ENCODE measurements at places on chromosomes 1 and 21. TPM values are rescaled to one million over a fixed set of nuclear protein-coding genes. Genes with fewer than 3 reads are reported as not detected.

DNA sequence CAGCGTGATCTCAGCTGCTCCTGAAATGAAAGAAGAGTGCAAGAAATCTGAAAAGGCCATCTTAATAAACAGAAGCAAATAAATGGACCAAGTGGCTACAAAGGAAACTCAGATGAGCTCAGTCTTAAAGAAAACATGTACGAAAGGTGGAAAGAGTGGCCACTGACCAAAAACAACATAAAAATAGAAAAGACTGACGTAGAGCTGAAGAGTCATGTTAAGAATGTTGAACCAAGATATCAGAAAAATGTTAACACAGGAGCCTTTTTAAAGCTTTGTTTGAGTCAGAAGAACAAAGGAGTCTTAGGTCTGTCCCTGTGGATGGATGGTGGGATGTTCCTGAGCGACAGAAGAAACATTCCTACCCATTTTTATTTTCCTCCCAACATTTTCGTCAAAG is 30.8 kb upstream of the ZNF648 start:
- DNase-seq: no peak
- H3K4me1 ChIP-seq: peaks cover 10% of the 10 kb centered on the region
- no peak overlapping the region for H3K4me3 ChIP-seq
- H3K27me3 ChIP-seq: peaks cover 2% of the 10 kb centered on the region
- no peak overlapping the region for H3K27ac ChIP-seq

The LMX1A gene
- not detected for total RNA-seq

GRCh38 chr1:20678599-20678998 is 17.4 kb upstream of the DDOST start:
- peaks cover 18% of the 10 kb centered on the region for H3K27me3 ChIP-seq
- peak; percentile 41 for DNase-seq
- peaks cover 7% of the 10 kb centered on the region for H3K4me1 ChIP-seq
- H3K4me3 ChIP-seq: no peak overlapping the region
- H3K36me3 ChIP-seq: peaks cover 4% of the 10 kb centered on the region

DNA sequence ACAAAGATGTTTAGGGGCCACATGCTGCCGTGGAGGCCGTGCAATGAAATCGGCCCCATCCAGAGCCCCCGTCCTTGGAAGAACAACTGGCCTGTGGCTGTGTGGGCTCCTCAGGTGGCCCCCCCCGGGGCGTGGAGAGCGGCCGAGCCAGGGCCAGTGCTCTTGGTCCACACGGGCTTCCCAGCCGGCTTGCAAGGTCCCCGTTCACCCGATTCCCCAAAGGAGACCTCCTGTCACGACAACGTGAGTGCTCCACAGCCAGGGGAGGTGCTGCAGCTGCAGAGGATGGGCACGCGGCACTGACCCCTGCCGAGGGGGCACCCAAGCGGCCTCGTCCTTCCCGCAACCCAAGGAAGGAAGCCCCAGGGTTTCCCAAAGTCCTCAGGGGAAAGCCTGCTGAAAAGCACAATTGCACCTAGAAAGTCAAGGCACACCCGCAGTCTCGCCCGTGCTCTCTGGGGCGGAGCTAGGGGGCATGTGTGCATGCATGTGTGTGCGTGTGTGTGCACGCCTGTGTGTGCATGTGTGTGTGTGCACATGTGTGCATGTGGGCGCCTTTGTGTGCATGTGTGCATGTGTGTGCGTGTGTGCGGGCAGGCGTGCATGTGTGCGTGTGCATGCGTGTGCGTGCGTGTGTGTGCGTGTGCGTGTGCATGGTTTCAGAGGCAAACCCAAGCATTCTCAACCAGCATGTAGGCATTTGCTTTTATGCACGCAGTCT is 48.2 kb downstream of the SLX9 start:
- no peaks in the 10 kb centered on the region for H3K36me3 ChIP-seq
- H3K4me1 ChIP-seq: no peaks in the 10 kb centered on the region
- H3K27ac ChIP-seq: no peak overlapping the region
- DNase-seq: no peak
- no peak overlapping the region for H3K4me3 ChIP-seq

The DMBX1 gene
- 0.09 TPM for total RNA-seq

The CD1D gene
- not detected for total RNA-seq

The HSPA6 gene
- total RNA-seq: 0.45 TPM

- H3K27ac ChIP-seq: no peak overlapping the region
- no peaks in the 10 kb centered on the region for H3K27me3 ChIP-seq
- H3K36me3 ChIP-seq: no peaks in the 10 kb centered on the region
- DNase-seq: no peak
These were observed 49.6 kb downstream of the TNFRSF8 start for GRCh38 chr1:12112711-12113161.

DNA sequence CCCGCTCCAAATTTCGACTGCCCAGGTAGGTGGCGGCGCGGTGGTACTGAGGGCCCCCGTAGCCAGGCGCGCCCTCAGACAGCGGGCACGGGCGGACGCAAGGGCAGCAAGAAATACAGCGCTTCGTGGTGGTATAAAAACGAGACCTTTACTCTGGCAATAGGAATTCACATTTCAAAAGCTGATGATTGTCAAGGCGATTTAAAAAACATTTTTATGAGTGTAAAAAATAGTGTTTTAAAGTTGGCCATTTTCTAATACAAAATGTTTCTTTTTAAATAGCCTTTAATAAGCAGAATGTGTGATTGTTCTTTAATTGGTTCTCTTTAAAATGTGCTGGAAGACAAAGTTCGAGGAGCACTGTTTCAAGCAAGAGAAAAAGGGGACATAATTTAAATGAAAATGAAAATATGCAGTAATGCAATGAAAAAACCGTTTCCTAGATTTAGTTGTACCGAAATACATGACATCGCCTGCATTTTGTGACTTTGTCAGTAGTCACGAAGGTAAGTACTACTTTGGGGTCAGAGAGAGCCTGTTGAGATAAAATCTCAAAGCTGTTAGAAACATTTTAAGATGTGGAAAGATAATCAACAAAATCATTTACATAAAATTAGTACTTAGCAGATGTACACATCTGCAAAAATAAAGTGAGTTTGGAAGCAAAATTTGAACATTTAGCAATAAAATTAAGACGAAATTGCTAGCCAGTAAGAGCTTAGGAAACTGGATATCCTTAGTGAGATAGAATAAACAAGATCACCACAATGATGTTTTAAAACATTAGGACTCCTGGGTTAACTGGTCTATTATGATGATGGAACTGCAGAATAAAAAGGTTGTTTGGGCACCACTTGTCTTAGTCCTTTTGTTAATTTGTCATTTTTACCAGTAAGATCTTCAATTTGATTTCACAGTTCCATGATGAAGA is 1.1 kb upstream of the PSMG1 start:
- DNase-seq: no peak
- no peaks in the 10 kb centered on the region for H3K27me3 ChIP-seq
- peak overlapping the region; percentile 95 for H3K27ac ChIP-seq
- peaks cover 22% of the 10 kb centered on the region for H3K36me3 ChIP-seq

- no peaks in the 10 kb centered on the region for H3K36me3 ChIP-seq
- DNase-seq: peak; percentile 27
- no peak overlapping the region for H3K4me3 ChIP-seq
- H3K27ac ChIP-seq: no peak overlapping the region
- H3K4me1 ChIP-seq: peaks cover 36% of the 10 kb centered on the region
- peaks cover 45% of the 10 kb centered on the region for H3K27me3 ChIP-seq
These were observed 7.0 kb upstream of the ATF3 start for GRCh38 chr1:212601524-212601923.

DNA sequence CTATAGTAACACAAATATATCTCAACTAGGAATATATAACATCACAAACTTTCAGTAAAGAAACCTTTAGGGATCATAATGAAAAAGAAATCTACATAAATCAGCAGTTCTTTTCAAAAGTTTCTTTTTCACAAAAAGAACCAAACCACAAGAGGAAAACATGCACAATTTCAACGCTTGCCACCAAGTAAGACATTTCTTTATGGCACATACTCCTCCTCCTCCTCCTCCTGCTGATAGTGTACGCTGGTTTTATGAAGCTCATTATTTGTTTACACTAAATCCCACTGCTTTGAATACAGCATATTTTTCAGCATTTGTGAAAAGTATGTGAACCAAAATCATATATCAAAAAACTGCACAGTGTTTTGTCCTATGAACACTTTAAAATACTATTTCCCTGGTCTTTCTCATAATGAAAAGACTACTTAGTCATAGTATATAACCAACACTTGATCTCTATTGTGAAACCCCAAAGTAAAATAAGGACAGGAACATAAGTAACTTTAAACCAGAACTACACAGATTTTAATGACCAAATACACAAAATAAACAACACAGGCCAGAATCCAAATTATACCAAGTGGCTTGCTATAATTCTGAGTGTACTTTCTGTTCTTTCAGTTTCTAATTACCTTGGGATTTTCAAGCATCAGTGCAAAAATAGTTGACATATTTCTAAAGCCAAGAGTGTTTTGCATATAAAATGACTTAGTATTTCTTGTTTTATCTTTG is 184.2 kb downstream of the EIF4G3 start:
- no peak overlapping the region for H3K4me3 ChIP-seq
- peaks cover 21% of the 10 kb centered on the region for H3K4me1 ChIP-seq
- no peak for DNase-seq
- H3K27me3 ChIP-seq: no peaks in the 10 kb centered on the region
- peak overlapping the region; percentile 54 for H3K27ac ChIP-seq
- peaks cover 3% of the 10 kb centered on the region for H3K36me3 ChIP-seq

- peaks cover 18% of the 10 kb centered on the region for H3K27me3 ChIP-seq
- no peak for DNase-seq
- H3K27ac ChIP-seq: no peak overlapping the region
- no peaks in the 10 kb centered on the region for H3K36me3 ChIP-seq
- H3K4me3 ChIP-seq: no peak overlapping the region
These were observed 87.0 kb downstream of the NMNAT2 start for GRCh38 chr1:183331091-183331742.

DNA sequence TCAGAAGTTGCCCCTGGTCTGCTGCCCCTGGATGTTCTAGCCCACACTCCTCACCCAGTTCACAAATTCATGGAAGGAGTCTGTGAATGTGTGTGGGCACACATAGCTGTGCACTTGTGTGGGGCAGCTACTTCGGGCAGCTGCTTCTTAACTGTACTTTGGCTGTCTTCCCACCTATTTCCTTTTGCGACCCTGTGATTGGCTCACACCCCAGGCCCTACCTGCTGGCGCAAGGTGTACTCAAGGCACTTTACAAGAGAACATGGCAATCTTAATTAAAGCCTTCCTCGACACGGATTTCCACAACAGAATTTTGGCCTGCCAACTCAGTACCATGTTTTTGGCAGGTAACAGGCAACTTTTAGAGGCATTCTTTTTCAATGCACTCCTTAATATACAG is 86.5 kb upstream of the CTTNBP2NL start:
- no peaks in the 10 kb centered on the region for H3K36me3 ChIP-seq
- H3K27ac ChIP-seq: no peak overlapping the region
- H3K4me3 ChIP-seq: no peak overlapping the region
- H3K4me1 ChIP-seq: no peaks in the 10 kb centered on the region

- H3K4me3 ChIP-seq: no peak overlapping the region
- no peaks in the 10 kb centered on the region for H3K27me3 ChIP-seq
- no peak overlapping the region for H3K27ac ChIP-seq
- no peak for DNase-seq
These were observed 448.6 kb downstream of the SETD4 start for GRCh38 chr21:35611708-35612132.

DNA sequence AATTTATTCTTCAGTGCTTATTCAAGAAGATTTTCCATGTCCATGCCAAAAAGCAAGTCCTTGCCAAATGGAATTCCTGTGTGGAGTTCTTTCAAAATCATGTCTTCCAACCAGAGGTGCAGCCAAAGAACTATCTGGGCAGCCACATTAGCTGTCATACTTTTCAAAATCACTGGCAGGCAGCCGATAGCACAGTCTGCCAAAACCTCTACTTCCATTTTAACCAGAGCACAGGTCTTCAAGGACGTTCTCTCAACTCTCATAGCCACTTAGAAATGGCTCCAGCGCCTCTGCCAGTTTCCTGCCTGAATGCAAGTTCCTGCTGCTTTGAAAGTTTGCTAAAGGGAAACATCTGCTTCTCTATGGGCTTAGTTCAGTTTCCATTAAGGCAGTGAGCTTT is 975.7 kb upstream of the ADGRL4 start:
- DNase-seq: no peak
- no peaks in the 10 kb centered on the region for H3K4me1 ChIP-seq
- H3K27ac ChIP-seq: no peak overlapping the region
- no peak overlapping the region for H3K4me3 ChIP-seq

DNA sequence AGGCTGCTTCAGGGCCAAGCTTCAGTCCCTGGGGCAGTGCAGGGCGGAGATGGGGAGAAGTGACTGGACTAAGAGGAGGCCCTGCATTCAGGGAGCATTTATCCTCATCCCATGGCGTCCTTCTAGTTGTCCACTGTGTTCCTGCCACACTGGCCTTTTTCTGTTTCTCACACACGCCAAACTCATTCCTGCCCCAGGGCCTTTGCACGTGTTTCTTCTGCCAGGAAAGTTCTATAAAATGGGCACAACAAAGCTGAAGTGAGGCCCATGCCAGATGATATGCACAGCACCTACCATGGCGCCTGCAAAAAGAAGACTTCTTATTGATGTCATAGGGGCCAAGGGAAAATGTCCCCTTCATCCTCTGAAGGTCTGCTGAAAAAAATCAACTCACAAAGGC is 24.3 kb downstream of the MROH7 start:
- H3K36me3 ChIP-seq: no peaks in the 10 kb centered on the region
- no peak overlapping the region for H3K27ac ChIP-seq
- H3K4me3 ChIP-seq: no peak overlapping the region
- H3K27me3 ChIP-seq: no peaks in the 10 kb centered on the region

DNA sequence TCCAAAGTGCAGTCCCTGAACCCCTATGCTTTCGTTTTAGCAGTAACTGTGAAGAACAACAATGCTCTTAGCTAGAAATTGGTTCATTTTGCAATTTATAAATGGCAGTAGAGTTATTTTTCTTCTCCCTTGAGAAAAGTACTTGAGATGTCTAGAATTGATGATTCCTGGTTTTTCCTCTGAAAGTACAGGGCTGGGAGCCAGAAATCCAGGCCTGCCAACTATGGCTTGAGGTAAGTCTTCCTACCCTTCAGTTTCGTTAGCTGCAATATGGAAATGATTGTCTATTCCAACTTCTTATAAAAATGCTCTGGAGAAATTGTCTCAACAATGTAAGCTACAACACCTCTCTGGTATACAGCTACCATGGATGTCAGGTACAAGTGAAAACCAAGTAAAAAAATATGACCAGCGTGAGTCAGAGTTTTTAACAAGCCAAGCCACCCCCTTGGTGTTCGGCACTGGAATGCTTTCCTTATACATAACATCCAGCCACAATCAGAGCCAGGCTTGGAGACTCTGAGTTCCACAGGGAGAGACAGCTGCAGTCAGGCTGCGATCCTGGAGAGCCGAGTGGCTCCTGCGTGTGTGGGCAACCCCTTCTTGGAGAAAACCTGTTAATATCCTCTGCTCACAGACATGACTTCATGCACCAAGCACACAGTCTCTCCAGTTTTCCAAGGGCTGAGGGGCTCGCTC is 22.0 kb downstream of the TSPAN2 start:
- DNase-seq: no peak
- H3K4me3 ChIP-seq: no peak overlapping the region
- no peaks in the 10 kb centered on the region for H3K27me3 ChIP-seq

The IRF6 gene
- 1.2 TPM for total RNA-seq

- no peak overlapping the region for H3K4me3 ChIP-seq
- no peaks in the 10 kb centered on the region for H3K27me3 ChIP-seq
- H3K27ac ChIP-seq: no peak overlapping the region
- no peak for DNase-seq
- H3K4me1 ChIP-seq: no peaks in the 10 kb centered on the region
These were observed 12.8 kb downstream of the TNNI3K start for GRCh38 chr1:74247881-74248528.
